ENCODE measurements at places on chromosomes 3 and 15.
A peak's percentile ranks its signal among the peaks of the same experiment; 100 is the strongest.

DNA sequence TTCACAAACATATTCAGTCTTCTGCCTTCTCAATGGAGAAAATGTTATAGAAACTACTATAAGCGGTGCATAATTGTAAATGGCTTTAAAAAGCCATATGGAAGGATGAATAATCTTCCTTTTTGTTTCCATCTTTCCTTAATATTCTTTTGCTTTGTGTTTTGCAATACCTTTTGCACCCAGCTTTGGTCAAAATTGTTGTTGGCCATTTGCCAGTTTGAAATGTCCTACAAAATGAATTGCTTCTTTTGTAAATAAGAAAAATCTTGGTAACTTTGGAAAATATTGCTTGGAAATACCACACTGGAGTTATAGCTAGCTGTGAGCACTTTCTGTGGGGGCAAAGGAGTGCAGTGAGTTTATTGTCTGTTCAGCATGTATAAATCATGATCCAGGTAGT is 93.5 kb upstream of the NR2F2 start:
- no peak for DNase-seq

DNA sequence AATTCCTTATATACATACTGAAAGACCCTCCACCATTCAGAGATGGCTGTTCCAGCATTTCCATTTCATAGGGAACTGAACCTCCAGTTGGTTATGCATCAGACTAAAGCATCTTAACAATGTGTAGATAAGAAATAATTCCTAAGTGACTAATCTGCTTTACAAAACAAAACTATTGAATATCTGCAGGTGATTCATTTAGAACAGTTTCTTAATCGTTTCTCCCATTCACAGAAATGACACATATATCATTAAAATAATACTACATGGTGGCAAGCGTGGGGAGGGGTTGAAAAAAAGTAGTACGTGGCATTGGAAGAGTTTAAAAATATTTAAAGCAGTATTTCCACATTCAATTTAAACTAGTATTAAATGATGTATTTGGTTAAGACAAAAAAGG is 19.5 kb downstream of the COPS2 start:
- no peak for DNase-seq

DNA sequence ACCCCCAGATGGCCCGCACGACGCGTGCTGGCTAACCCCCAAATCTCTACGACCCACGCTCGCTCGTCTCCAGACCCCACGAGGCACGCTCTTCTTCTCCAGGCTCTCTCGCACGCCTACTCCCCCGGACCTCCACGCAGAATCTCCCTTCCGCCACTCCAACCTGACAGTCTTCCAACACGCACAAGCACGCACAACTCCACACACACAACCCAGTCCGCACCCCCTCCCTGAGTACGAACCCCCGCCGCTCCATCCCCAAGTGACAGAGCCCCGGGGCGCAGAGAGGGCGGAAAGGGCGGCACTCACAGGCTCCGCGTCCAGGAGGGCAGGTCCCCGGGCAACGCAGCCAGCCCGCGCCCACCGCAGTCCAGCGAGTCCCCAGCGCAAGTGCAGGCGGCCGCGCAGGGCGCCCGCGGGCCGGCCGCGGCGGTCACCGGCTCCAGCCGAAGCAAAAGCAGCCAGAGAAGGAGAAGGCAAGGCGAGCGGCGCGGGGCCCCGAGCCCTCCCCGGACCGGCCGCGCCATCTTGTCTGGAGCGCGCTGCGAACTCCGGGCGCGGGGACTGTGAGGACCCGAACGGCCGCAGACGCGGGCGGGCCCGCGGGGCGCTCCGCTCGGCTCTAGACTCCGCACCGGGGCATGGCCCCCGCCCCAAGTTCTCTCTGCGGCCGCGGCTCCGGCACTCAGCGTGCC is 794 bp downstream of the LRIG1 start:
- DNase-seq, result no peak

DNA sequence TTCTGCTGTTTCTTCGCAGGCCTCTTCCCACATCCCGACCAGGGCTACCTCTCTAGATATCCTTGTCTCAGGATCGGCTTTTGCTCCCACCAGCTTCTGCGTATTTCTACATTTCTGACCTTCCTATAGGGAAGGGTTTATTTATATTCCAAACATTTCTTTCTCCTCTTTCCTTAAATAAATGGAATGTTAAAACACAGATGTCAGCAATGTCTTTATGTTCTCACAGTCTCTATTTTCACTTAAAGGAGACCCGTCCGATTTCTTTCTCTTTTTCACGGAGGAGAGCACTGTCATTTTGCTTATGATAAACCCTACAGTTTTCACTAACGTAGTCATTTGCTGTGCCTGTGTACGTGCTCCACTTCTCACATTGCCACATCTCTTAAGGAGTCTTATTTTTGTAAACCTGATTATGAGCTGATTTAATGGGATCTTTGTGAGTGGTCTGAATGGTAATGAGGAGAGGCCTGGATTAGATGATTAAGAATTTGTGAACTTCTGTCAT is 630 bp downstream of the KIF15 start:
- DNase-seq, result no peak

- no peak for DNase-seq
Measured at GRCh38 chr15:73028831-73029451, 23.3 kb upstream of the NEO1 start.

GRCh38 chr3:111617912-111618601 is 22.9 kb upstream of the ZBED2 start:
- no peak for DNase-seq

DNA sequence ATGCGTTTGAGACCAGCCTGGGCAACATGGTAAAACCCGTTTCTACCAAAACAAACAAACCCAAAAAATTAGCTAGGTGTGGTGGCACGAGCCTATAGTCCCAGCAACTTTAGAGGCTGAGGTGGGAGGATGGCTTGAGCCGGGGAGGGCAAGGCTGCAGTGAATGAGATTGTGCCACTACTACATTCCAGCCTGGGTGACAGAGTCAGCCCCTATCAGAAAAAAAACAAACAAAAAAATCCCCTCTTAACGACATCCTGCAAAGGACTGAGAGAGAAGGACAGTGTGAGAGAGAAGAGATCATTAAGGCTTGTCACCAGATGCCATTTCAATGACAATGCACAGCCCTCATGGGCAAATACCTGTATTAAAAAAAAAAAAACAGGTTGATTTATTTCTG is 266.7 kb upstream of the ATP10A start:
- no peak for DNase-seq

DNA sequence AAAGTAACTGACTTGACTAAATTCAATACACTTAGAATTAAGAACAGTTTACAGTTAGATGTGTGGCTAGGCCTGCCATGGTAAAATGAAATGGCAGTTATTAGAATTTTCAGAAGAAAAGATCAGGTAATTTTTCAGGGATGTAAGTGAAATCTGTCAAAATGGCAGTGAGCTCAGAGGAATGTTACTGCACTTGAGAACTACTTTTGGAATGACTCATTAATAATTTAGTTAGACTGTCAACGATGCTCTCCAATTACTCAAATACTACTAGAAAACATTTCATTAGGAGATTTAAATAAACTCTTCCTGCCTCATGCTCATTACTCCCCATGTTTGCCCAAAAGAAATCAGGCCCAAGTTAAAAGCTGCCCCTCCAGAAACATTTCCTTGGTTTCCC is 84.4 kb downstream of the RFTN1 start:
- DNase-seq, result no peak

DNA sequence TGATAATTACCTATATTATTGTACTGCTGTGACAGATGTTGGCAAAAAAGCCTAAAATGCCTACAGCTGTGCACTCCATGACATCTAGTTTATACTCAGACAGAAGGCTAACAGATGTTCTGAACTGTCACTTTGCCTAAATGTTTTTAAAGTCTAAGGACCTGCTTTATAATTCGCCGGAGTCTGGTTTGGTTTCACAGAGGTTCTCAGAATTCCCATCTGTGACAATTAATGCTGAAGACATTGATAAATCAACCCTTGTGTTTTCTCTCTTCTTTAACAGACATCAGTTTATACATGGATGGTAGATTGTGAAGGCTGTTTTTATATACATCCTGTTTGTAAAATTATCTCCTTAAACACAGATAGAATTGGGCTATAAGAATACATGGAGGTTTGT is 19.8 kb upstream of the SOX2 start:
- DNase-seq, result no peak

DNA sequence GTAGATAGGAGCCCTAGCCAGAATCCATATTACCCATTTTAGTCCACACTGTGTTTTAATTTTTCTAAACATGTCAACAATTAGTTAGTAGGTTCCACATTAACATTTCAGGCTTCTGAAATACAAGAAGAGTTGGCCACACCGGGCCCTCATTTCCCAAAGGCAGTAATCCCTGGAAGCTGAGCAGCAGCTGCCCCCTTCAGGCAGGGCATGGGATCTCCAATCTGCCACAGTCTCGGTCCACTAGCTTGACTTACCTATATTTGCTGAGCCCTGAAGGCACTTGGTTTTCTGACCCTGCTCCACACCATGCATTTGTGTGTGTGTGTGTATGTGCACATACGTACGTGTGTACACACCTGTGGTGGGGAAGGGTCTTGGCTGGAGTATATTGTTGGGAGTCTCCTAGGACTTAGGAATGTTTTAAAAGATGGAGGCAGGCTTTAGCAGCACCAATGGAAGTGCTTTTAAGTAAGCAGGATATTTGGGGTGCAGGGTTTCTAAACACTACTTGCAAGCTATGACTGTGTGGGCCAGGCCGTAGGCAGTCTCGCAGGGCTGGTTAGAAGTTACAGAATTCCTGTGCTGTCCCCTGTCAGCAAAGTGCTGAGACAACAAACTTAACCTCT is 71.2 kb upstream of the SOX14 start:
- DNase-seq, result peak; percentile 35

GRCh38 chr15:52699457-52699856 is 20.3 kb upstream of the ATOSA start:
- DNase-seq, result no peak

GRCh38 chr3:56424336-56424735 is 43.9 kb downstream of the ERC2 start:
- DNase-seq, result no peak

- no peak for DNase-seq
Measured at GRCh38 chr3:121481106-121481880, 64.5 kb downstream of the POLQ start.

GRCh38 chr3:39910826-39911464 is 101.5 kb downstream of the MYRIP start:
- no peak for DNase-seq

GRCh38 chr15:74389241-74390048 is 22.0 kb upstream of the CYP11A1 start:
- DNase-seq, result no peak

GRCh38 chr3:82495655-82496054 is 734.2 kb upstream of the GBE1 start:
- no peak for DNase-seq

GRCh38 chr15:62553911-62554563 is 389.0 kb upstream of the C2CD4B start:
- no peak for DNase-seq

- DNase-seq, result no peak
Measured at GRCh38 chr3:156598413-156598812, 43.5 kb upstream of the SSR3 start.

DNA sequence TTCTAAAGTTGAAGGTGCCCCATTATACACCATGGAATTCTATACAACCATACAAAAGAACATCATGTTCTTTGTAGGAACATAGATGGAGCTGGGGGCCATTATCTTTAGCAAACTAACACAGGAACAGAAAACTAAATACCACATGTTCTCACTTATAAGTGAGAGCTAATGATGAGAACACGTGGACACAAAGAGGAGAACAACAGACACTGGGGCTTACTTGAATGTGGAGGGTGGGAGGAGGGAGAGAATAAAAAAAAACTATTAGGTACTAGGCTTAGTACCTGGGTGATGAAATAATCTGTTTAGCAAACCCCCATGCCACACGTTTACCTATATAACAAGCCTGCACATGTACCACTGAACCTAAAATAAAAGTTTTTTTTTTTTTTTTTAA is 342.7 kb downstream of the PLCL2 start:
- DNase-seq, result no peak

- DNase-seq, result no peak
Measured at GRCh38 chr3:147428754-147429153, 19.6 kb downstream of the ZIC1 start.

DNA sequence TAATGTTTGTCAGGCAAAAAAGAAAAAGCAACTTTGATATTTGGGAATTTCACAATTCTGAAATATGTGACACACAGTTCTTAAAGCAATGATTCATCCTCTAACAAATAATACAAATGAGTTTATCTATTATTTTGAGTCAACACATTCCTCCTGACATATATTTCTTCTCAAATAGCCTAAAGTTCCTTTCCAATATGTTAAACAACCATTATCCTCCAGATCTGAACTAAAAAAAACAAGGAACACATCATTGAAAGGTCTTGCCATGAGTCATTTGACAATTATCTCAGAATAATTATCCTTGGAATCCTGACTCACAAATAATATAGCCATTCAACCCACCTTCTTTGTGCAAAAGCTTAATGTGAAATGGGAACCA is 208.7 kb upstream of the CDIN1 start:
- no peak for DNase-seq

DNA sequence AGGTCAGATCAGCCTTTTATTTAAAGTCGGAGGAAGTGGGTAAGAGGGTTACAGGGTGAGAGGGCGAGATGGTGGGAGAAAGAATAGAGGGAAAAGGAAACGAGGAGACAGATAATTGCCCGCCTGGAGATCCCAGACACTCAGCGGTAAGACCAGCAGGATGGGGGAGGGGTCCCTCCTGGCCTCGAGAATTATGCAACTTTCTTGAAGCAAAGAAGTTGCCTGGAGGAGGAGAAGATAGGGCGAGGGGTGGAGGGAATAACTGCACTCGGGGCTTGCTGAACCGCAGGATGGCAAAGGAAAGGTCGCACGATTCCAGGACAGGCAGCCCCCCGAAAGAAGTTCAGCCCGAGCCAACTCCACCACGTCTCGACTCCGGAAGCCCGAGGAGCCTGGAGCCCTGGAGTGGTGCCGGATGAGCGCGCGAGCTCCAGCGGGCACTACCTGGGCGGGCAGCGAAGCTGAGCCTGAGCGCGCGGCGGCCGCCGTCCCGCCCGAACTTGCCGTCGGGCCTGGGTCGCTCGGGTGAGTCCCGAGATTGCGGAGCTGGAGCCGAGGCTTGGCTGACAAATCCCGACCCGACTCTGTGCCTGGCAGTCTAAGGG is 402 bp downstream of the WWTR1 start:
- no peak for DNase-seq

GRCh38 chr15:55712363-55712762 is 30.6 kb downstream of the PRTG start:
- DNase-seq, result no peak

DNA sequence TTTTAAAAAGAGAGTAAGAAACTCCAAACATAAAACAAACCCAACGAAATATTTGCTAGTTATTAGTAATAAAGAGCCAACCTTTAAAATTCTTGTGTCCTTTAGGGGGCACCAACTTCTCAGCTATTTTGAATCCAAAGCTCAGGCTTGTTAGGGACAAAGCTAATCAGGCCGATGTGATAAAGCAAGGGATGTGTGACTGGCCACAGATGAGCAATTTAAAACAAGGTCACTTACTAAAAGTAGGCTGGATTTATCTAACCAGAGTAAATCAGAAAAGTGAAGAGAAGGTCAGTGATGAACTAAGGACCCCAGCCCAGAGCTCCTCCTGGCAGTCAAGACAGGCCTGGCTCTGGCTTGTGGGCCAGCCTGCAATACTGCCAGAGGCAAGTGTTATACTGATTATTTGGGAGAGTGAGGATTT is 108.5 kb downstream of the CYP19A1 start:
- no peak for DNase-seq

- no peak for DNase-seq
Measured at GRCh38 chr3:77102951-77103769, 63.3 kb downstream of the ROBO2 start.

GRCh38 chr3:106261396-106261795 is 392.6 kb upstream of the CBLB start:
- DNase-seq, result no peak

Measured in iPS DF 19.7 (cell line).